ENCODE measurements at places on chromosomes 1 and 21.

DNA sequence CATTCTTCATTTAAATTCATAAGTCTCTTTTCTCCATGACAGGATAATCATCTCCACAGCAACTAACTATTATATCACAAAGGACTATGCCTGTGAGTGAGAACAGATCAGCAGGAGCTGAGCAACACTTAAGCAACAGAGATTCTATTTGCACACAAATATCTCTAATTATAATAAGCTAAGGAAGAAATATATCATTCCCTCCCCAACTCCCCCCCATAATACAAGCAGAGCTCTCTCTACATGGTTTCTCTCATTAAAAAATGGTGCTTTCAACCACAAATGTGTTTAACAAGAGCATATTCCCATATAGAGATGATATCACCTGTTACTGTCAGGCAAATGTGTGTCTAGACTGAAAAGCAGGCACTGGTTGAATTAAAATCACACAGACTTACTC, 34.5 kb upstream of the NIBAN1 start:
- no peak for DNase-seq

GRCh38 chr1:166170726-166171125, 3.9 kb upstream of the FAM78B start:
- DNase-seq = no peak

- DNase-seq = no peak
Observed at GRCh38 chr1:1918901-1919303, at the start of gene TMEM52. Gene TMEM52, minus strand, starts transcription at chr1:1919279. Its CDS starts 14 bp downstream, at chr1:1919265.

GRCh38 chr1:116674751-116675150, 7.2 kb upstream of the IGSF3 start:
- no peak for DNase-seq

DNA sequence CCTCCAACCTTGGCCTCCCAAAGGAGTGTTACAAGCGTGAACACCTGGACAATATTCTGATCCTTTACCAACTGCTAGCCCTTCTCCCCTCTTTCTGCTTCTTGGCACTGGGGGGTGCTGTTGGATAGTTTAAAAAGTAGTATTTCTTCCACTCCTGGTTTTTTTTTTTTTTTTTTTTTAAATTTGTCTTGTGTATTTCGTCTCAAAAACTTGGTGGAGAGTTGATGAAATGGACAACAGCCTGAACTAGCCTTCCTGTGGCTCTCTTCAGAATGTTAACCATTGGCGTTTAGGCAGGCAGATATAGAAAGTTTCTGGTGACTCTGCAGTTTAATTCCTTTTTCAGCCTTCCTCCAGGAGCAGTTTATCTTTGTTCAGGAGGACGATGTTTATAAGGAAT, 69.7 kb upstream of the USP24 start:
- DNase-seq = peak; percentile 72

DNA sequence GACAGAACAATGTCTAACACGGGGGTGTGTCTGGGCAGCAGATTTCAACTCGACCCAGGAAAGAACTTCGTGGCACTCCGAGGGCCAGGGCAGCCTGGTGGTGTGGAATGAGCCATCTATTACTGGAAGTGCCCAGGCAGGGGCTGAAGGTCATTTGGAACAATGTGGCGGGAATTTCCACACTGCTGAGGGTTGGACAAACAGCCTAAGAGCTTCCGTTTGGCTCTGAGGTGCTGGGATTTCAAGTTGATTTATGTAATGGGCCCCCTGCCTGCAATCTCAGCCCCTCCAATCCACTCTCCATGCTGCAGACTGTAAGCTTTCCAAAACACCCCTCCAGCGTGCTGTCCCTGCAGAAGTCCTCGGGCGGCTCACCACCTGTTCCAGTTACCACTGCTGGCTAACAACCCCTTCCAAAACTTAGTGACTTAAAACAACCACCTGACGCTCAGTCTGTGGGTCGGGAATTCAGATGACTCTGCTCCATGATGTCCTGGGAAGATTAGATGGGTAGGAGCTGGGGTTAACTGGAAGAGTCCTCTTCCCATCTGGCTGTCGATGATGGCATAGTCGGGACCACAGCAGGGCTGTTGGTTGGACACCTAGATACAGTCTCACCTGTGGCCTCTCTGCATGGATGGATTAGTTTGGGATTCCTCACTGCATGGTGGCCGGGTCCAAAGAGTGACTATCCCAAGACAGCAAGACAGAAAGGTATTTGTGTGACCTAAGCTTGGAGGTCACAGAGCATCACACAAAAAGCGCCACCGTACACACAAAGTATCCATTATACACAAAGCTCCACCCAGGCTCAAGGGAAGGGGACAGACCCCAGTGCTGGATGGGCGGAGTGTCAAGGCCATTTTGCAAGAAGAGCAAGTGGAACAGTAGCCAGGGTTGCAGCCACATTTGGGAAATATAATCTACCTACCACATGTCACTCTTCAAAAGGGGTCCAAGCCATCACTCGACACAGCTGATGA, 89.7 kb upstream of the IFFO2 start:
- no peak for DNase-seq

GRCh38 chr1:165619647-165620151, 11.3 kb upstream of the MGST3 start:
- DNase-seq = no peak

GRCh38 chr1:243916160-243916559, 66.1 kb upstream of the AKT3 start:
- DNase-seq = no peak

GRCh38 chr1:205486258-205486657, 18.2 kb upstream of the CDK18 start:
- DNase-seq = no peak

DNA sequence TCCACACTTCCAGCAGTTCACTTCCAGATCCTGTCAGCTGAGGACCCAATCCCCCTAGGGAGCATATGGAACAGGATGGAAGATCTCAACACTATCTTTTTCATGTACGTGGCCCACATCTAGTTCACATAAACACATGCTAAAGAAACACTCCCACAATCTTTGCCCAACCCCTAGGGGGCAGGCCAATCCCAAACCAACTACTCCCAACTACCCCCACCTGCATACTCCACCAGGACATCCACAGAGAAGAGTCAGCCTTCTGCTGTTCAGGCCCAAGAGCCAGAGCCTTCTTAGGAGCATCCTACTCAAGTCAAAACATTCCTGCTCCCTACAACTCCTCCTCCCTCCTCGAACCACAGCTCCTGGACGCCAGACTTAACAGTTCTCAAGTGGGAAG, 5.6 kb upstream of the SLC5A9 start:
- no peak for DNase-seq

DNA sequence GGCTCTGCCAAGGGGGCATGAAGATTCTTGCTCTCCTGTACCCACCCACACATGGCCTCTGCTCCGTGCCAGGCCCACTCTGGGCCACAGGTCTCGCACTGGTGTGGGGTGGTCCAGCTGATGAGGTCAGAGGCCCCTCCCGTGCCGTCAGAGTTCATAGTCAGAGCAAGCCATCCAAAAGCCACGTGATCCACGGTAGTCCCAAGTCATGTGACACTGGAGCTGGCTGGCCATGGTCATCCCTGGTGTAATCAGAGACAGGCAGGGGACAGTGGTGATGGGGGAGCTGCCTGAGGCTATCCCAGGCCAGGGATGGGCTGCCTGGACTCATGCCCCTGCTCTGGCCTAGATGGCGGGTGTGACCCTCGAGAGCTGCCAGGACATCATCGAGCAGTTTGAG, 10.5 kb downstream of the PLCH2 start:
- DNase-seq = no peak

- no peak for DNase-seq
Observed at GRCh38 chr1:202701200-202701599, 9.1 kb downstream of the SYT2 start.

DNA sequence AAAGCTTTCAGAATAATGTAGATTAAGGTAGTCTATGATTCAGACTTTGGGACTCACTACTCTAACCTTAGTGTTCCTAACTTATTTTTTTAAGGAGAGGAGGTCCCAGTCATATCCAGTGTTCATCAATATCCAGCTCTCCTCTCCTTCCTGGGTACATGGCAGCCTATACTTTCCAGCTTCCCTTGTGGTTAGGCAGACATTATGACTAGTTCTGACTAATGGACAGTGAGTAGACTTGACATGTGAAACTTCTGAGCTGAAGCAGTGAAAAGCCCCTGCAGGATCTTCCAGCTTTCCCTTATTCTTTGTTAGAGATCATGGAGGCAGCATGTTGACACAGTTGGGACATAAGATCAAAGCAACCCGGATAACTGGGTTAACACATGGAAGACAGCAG, 144.2 kb downstream of the PTPRU start:
- DNase-seq = no peak

GRCh38 chr1:60864722-60865121, 217.6 kb upstream of the NFIA start:
- DNase-seq = no peak

GRCh38 chr1:91741301-91741700, 144.7 kb downstream of the TGFBR3 start:
- no peak for DNase-seq

DNA sequence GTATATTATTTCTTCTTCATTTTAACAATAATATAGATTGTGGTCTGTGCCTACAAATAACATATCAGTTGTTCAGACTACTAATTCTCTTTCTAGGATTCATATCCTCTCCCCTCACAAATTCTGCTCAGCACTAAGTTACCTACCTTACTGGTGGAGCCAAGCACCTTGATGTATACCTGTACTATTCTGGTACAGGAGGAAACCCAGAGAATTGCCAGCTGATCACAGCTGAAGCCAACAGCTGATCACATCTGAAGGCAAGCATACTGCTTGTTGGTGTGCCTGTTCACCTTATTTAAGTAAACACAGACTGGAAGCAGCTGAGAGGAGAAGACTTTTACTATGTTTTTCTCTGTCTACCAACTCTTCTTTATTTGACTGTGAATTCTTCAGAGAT, 101.8 kb downstream of the PBX1 start:
- no peak for DNase-seq

DNA sequence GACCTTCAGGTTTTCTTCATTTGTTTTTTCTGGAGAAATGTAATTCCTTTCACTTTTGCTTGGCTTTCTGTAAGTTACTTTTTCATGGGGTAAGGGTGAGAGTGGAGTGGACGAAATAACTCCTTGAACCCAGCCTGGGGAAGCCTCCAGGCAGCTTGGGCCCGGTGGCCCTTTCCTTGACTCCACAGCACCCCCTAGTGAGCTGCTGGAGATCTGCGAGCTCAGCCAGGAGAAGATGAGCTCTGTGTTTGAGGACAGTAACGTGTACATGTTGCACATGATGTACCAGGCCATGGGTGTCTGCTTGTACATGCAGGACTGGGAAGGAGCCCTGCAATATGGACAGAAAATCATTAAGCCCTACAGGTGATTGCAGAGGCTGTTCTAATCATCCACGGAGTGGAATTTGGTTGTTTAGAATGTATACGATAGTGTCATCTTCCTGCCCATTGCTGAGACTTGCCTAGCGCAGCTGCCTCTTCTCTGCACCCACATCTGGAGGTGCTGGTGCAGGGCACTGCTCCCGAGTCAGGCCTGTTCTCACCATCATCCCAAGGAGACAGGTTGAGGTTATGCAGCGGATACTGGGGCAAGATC, 51.0 kb downstream of the SMYD2 start:
- no peak for DNase-seq

GRCh38 chr1:206513312-206514111, 6.2 kb downstream of the RASSF5 start:
- DNase-seq = peak; percentile 97

DNA sequence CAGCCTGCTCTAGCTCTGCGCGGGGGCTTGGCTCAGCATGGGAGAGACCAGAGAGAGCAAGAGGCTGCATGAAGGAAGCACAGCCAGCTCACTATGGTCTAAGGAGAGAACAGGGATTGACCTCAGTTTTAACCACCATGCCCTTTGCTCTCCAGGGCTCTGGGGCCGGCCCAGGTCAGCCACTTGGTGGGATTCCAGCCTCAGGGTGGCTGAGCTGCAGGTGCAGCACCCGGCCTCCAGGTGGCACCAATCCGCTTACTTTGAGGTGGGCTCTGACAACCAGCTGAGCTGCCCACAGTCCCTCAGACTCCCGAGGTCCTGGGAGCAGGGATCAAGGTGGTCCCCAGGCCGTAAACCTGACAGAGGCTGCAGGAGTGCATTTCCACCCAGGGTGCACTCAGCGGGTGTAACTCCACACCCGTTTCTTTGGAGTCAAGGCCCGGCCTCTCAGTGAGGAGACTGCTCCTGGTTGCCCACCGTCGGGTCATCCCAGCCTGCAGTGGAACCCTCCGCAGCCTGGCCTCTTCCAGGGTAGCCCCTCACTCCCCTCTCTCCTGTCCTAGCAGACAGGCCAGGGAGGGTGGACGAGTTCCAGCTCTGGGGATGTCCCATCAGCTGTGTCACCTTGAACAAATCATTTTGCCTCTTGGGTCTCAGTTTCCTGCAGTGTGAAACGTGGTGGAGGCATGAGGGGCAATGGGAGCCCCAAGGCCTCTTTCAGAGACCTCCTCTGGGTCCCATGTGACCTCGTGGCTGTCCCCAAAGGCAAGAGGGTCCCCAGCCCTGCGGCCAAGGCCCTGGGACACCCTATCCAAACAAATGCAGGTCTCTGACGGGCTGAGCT, 607 bp upstream of the LGR6 start:
- DNase-seq = peak; percentile 70

DNA sequence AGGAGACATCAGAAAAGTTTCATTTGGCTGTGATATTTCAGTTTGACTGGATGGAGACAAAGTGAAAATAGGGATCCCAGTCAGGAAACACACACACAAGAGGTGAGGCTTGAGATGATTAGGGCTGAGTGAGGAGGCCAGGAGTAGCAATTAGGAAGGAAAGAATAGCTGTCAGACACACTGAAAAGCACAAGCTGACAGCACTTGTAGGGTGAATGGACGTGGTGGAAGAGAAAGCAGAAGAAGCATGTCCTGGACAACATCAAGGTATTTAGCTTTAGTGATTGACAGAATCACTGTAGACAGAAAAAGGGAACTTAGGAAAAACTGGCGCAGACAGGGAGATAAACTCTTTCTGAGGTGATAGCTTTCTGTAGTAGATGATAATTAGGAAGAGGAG, 347.7 kb downstream of the TGFB2 start:
- DNase-seq = no peak

- DNase-seq = no peak
Observed at GRCh38 chr21:35375115-35375514, 326.0 kb upstream of the RUNX1 start.

DNA sequence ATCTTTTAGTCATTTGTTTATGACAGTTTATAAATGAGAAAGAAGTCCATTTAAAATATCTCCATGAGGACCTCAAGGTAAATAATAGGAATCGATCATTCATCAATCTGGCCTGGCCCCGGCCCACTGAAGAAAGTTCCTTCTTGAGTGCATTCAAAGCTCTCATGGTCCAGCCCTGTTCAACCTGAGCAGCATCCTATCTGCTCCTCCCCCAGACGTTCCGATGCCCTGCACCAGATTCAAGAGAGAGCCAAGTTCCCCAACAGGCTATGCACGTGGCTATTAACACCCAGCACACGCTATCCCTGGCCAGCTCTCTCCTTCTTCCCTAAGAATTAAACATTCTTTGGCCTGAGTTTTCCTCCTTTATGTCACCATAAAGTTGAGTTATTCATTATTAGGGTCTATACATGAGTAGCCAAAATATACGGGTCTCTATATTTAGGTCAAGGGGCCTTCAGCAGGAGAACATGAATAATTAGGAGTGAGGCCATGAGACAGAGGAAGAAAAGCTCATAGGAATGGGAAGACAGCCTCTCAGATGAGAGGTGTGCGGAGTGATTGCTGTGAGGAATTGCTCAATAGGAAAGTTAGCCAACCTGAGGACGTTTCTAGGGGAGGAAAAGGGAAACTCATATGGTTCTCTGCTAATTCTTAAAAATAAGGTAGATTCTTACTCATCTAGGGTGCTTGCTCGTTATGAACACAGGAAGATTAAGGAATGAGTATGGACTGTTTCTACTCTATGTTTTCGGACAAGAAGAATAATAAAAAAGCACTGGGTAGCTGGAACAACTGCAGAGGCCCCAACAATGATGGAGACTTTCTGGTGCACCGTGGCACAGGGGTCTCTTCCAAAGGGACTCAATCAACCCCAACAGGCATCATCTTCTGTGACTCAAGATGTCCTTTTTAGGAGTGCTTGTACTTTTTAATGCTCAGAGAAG, 23.6 kb downstream of the RUNX1 start:
- no peak for DNase-seq

All from NCI-H446 (cell line).